Activated B cell treated with CpG ODN at 0.5 μM for 24 hours (primary cell): ENCODE measurements at places on chromosomes 4 and X. TPM values are rescaled to one million over a fixed set of nuclear protein-coding genes. Genes with fewer than 3 reads are reported as not detected.

DNA sequence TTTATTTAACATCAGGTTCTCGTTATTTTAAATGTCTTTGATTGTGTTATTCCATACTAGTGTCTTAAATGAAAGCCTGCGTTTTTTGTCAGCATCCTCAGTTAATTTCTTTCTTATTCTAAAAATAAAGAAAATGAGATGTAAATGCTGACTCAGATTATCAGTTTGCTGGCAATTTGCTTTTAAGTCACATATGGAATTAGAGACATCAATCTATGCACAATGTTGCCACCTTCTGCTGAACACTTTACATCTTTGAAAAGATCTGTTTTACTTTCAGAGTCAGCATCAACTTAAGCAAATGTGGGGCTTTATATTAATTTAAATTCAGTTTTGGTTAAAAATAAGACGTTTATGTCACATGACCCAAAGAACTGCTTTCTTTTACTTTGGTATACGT is 99.2 kb downstream of the ADGRL3 start:
- no peak overlapping the region for H3K27ac ChIP-seq
- H3K36me3 ChIP-seq, result no peaks in the 10 kb centered on the region
- no peak for DNase-seq
- no peaks in the 10 kb centered on the region for H3K4me1 ChIP-seq

The DUX4 gene
- not detected in 2 replicates for total RNA-seq

DNA sequence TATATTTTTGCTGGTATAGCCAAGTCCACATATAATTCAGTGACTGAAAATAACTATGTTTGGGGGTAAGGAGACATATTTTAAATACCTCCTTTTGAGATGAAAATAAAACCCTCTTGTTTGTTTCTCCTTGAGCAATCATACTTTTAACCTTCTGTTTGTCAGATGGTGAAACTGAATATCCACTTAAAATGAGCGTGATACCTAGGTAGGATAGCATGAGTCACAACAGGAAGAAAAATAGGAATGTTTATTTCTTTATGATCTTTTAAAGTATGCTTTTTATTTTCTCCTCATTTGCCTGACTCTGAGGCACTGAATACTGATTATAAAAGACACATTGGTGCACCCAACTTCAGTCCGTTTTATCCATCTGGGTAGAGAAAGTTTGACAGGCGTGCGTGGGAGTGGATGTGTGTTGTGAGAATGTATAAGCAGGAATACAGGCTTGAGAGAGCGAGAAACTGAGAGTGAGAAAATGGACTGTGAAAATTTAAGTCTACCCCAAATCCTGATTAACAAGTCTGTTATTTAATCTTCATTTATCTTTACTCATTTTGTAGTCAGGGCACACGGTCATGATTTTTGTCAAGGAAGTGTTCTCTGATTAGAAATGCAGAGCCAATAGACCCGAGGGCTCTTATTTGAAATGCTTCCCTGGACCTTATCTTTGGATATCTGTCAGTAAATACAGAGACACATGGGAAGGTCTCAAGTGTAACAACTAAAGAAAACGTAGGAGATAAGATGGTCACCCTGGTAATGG is 62.1 kb upstream of the ANTXR2 start:
- H3K27me3 ChIP-seq, result no peaks in the 10 kb centered on the region
- H3K4me3 ChIP-seq, result no peak overlapping the region
- DNase-seq, result no peak
- H3K36me3 ChIP-seq, result no peaks in the 10 kb centered on the region
- peaks cover 19% of the 10 kb centered on the region for H3K4me1 ChIP-seq

The ATP7A gene
- total RNA-seq, result 8.2 and 9.4 TPM in 2 replicates

GRCh38 chr4:109610489-109610888 is 50.4 kb downstream of the MCUB start:
- H3K4me1 ChIP-seq, result peaks cover 47% of the 10 kb centered on the region
- H3K36me3 ChIP-seq, result peaks cover 55% of the 10 kb centered on the region
- no peak for DNase-seq
- no peak overlapping the region for H3K27ac ChIP-seq
- H3K4me3 ChIP-seq, result no peak overlapping the region

- peaks cover 3% of the 10 kb centered on the region for H3K27me3 ChIP-seq
- no peak overlapping the region for H3K4me3 ChIP-seq
- no peaks in the 10 kb centered on the region for H3K4me1 ChIP-seq
- H3K27ac ChIP-seq, result no peak overlapping the region
- DNase-seq, result no peak
Observed at GRCh38 chrX:134604701-134605311, 53.5 kb downstream of the PLAC1 start.

DNA sequence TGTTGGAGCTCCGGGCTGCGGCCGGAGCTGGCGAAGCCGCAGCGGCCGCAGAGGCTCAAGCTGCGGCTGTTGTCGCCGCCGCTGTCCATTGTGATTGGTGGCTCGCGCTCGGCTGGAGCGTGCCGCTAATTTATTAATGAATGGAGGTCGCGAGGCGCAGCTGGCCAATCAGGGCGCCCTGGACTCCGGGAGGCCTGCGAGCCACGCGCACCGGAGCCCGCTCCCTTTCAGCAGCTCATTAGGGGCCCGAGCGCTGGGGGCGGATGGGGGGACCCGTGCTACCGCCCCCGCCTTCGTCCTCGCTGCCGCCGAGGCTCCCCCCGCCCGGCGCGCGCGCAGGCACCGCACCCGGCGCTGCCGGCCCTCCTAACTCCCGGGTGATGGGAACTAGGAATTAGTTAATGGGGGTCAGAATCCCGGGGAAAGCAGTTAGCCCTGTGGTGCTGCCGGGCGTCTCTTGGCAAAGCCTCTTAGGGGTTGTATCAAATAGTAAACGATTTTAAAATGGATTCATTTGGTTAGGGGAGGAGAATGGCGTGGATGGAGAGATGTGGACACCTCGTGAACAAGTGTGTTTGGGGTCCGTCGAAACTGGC is 589 bp upstream of the NEUROG2 start:
- H3K36me3 ChIP-seq, result peaks cover 2% of the 10 kb centered on the region
- H3K27ac ChIP-seq, result no peak overlapping the region
- peaks cover 84% of the 10 kb centered on the region for H3K27me3 ChIP-seq
- H3K4me1 ChIP-seq, result peaks cover 50% of the 10 kb centered on the region
- H3K4me3 ChIP-seq, result peak overlapping the region; percentile 92

DNA sequence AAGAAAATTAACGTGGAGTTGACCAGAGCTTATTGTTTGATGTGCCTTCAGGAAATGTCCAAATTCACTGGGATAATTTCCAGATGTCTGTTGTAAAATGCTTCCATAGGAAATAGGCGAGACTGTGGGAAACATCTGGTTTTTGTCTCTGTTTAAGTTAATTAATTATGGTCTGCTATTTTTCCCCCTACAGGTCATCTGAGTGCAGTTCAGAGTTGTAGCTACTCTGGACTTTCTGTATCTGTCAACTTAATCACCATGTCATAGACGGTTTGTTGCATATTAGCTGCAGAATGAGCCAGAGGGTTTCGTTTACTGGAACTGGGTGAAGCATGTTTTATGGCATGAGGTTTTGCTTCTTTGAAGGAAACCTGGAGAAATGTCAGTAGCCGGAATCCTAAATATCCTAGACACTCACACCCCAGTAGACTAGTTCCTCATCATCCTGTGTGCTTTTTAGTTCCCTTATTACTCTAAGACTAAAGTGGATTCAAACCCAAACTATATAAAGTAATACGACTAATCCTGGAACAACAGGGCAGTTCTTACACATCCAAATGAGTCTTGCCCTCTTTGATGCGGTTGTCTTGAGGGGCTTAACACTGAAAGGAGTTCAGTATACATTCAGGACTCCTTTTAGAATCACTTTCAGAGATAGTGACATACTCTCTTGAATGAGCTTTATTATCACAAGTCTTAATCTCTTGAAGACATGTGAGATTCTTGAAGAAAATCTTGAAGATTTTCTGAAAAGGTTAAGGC is 62.5 kb downstream of the PPEF1 start:
- DNase-seq, result no peak
- H3K36me3 ChIP-seq, result no peaks in the 10 kb centered on the region
- H3K4me3 ChIP-seq, result no peak overlapping the region

The RIPPLY1 gene
- total RNA-seq, result not detected in 2 replicates

DNA sequence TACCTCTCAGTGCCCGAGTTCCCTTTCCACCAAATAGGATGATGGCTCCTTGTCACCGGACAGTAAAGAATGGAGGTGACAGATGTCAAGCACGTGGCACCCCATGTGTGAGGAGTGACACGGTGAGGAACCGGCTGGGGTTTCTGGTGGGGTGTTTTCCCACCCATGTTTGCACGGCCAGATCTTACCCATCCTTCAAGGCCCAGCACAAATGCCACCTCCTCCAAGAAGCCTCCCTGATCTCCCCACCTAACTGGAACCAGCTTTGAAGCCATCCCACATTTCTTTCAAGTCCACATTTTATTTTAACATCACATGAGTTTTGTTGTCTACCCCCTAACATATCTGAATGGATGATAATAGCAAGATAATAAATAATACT is 63.0 kb downstream of the WFS1 start:
- H3K4me3 ChIP-seq, result no peak overlapping the region
- no peak for DNase-seq
- no peak overlapping the region for H3K27ac ChIP-seq
- peaks cover 26% of the 10 kb centered on the region for H3K27me3 ChIP-seq
- H3K36me3 ChIP-seq, result no peaks in the 10 kb centered on the region

GRCh38 chr4:100632163-100632562 is 114.3 kb upstream of the EMCN start:
- no peak for DNase-seq
- H3K4me3 ChIP-seq, result no peak overlapping the region
- no peaks in the 10 kb centered on the region for H3K4me1 ChIP-seq
- peaks cover 4% of the 10 kb centered on the region for H3K27me3 ChIP-seq

The ODAPH gene
- total RNA-seq, result not detected in 2 replicates

DNA sequence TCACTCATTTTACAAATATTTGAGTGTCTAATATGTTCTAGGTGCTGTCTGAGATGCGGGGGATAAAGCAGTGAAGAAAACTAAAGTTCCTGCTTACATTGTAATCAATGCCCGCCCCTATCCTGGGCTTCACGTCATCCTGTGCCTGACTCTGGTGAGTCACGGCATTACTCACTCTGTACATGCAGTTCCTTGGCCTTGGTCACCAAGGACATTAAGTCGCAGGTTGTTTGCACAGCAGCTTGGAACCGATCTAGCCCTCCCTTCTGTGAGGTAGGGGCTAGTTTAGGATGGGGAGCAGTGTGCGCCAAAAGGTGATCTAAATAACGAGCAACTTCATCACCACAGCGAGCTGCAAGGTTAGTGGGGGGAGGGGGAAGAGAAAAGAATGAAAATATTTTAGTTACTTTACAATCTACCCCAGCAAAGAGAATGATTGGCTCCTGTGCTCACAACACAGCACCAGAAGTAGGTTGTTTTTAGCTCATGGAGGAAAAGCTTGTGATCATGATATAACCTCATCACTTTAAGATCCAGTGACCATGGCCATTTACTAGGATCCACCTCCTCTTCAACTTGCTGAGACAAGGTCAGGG is 48.0 kb upstream of the HDAC8 start:
- H3K27me3 ChIP-seq, result no peaks in the 10 kb centered on the region
- DNase-seq, result no peak
- H3K27ac ChIP-seq, result no peak overlapping the region
- no peaks in the 10 kb centered on the region for H3K4me1 ChIP-seq
- no peak overlapping the region for H3K4me3 ChIP-seq

GRCh38 chrX:14504960-14505538 is 24.3 kb upstream of the GLRA2 start:
- no peak for DNase-seq
- H3K36me3 ChIP-seq, result no peaks in the 10 kb centered on the region
- peaks cover 6% of the 10 kb centered on the region for H3K27me3 ChIP-seq
- H3K4me3 ChIP-seq, result no peak overlapping the region
- H3K27ac ChIP-seq, result no peak overlapping the region

DNA sequence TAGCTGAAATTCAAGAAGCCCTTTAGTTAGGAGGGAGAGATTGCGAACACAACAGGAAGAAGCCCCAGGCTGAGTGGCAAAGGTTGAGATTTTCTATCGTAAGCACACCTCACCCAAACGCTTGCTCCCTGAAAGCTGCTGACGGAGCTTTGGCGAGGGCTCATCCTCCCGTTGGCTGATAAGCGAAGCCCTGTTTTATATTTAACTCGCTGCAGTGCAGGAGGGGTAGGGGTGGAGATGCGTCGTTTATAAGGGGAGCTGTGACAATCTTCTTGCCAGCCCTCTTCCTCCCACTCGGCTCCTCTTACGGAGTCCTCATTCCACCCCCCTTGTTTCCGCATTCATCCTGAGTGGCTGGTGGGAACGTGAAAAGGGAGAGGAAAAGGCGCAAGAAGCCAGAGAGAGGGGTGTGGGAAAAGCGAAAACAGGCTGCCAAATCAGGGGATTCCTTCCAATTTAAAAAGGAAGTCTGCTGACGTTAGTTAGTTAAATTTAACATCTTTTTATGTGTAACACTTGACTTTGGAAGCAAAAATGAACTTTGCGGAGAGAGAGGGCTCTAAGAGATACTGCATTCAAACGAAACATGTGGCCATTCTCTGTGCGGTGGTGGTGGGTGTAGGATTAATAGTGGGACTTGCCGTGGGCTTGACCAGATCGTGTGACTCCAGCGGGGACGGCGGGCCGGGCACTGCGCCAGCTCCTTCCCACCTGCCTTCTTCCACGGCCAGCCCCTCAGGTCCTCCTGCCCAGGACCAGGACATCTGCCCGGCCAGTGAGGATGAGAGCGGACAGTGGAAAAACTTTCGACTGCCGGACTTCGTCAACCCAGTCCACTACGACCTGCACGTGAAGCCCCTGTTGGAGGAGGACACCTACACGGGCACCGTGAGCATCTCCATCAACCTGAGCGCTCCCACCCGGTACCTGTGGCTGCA is at the start of gene ENPEP:
Gene ENPEP, plus strand, starts transcription at position 275 of the 938 bp plus-strand sequence. Its CDS starts 260 bp downstream, at position 535.
- no peaks in the 10 kb centered on the region for H3K36me3 ChIP-seq
- no peak within 1 kb of the TSS for H3K4me3 ChIP-seq
- no peak for DNase-seq
- H3K27me3 ChIP-seq, result peaks cover 22% of the 10 kb centered on the region

DNA sequence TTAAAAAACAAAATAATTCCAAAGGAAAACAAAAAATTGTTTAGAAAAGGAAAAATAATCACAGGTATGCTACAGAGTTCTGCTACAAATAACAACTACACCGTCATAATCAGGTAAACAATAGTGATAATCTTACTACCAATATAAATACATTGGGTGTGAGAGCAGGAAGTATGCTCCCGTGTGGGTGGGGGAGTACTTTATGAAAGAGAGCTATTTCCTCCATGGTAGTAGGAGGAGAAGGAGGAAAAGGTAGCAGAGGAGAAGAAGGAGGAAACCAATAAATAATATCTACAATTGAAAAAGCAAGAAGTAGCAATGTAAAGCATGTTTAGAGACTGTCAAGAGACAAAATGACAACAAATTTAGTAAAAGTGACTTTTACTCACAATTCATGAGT is 35.1 kb downstream of the TEC start:
- H3K27ac ChIP-seq, result no peak overlapping the region
- no peaks in the 10 kb centered on the region for H3K27me3 ChIP-seq
- H3K4me3 ChIP-seq, result no peak overlapping the region

The ADH1B gene
- total RNA-seq, result not detected in 2 replicates

DNA sequence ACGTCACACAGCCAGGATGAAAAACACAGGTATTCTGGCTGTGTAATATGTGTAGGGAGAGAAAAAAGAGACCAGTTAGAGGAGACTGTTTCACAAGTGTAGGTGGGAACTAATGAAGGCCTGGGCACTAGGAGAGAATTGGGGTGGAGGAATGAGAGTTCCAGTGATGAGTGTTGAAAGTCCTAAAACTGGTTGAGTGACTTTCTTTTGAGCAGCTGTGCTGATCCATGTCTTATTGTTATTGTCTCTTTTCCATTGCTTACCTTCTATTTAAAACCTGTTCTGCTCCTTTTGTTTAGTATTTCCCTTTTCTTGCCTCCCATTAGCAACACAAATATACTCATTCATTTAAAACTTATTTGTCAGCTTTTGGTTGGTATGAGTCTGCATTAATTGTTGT is 88.7 kb downstream of the PDLIM5 start:
- H3K4me1 ChIP-seq, result peaks cover 8% of the 10 kb centered on the region
- H3K4me3 ChIP-seq, result no peak overlapping the region
- no peak overlapping the region for H3K27ac ChIP-seq
- no peaks in the 10 kb centered on the region for H3K27me3 ChIP-seq
- peaks cover 4% of the 10 kb centered on the region for H3K36me3 ChIP-seq
